Left cardiac atrium (tissue), 4 donors: ENCODE measurements at places on chromosomes 11 and 22. TPM values are rescaled to one million over a fixed set of nuclear protein-coding genes. Genes with fewer than 3 reads are reported as not detected.

GRCh38 chr22:45263463-45264269 lies 21.1 kb upstream of the UPK3A start:
- peak; percentile 82 for DNase-seq

DNA sequence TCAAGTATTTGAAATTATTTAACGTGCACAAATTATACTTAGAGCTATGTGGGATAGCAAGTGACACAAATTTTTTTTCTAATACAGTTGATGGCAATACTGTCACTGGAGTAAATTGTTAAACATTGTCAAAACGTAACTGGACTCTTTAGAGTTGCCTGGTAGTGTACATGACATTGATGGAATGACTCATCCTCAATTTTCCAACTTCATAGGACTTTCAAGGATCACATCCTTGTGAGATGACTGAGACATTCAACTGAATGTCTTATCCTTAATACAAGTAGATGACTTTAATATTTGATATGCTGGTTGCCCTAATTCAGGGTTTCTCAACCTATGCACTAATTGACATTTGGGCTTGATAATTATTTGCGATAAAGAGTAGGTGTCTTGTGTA lies 310.0 kb downstream of the SWAP70 start:
- DNase-seq = no peak

DNA sequence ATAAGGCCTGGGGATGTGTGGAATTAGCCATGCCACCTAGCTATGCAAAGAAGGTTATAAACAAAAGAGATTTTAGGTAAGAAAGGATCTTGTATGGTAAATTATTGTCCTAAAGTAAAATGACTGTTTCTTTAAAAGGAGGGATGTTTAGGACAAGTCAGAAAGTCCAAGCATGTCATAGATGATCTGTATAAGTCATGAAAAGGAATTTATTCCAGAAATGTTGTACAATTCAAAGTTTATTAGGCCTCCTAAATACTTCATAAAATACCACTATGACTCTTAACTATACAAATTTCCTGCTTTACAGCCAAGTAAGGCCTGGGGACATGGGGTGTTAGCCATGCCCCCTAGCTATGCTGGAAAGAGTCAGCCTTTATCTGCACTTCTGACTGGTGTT lies 22.7 kb downstream of the OR5A2 start:
- DNase-seq = no peak

- no peak for DNase-seq
These were observed 3.0 kb downstream of the GAL start for GRCh38 chr11:68687311-68687710.

- no peak for DNase-seq
These were observed 104.9 kb downstream of the ADAMTS15 start for GRCh38 chr11:130553306-130553705.

- DNase-seq = no peak
These were observed 5.3 kb downstream of the ATP5MG start for GRCh38 chr11:118406599-118407166.

- DNase-seq = no peak
These were observed 10.1 kb downstream of the MCM5 start for GRCh38 chr22:35409783-35410662.

- DNase-seq = no peak
These were observed 345.5 kb upstream of the CTSC start for GRCh38 chr11:88683024-88683423.

- DNase-seq = no peak
These were observed 38.6 kb upstream of the SOX6 start for GRCh38 chr11:16394947-16395346.

- no peak for DNase-seq
These were observed 74.1 kb downstream of the PRSS23 start for GRCh38 chr11:86874304-86875056.

- no peak for DNase-seq
These were observed 2.8 kb downstream of the HPX start for GRCh38 chr11:6437993-6438392.

GDPD4 gene
- not detected for total RNA-seq

ISX gene
- not detected for total RNA-seq

ANO9 gene
- total RNA-seq = 1.6 TPM

LMO2 gene
- 15.4 TPM for total RNA-seq
